Glutamatergic neuron (in vitro differentiated cells): ENCODE measurements at places on chromosomes 13 and 19. TPM values are rescaled to one million over a fixed set of nuclear protein-coding genes. Genes with fewer than 3 reads are reported as not detected.

NTF4 gene
- not detected for total RNA-seq

NLRP11 gene
- total RNA-seq = 0.34 TPM

KCNJ14 gene
- 1.0 TPM for total RNA-seq

MIA gene
- not detected for total RNA-seq

SLC7A1 gene
- total RNA-seq = 89.8 TPM

ZNF790 gene
- 13.3 TPM for total RNA-seq

CEACAM16 gene
- not detected for total RNA-seq

NLRP4 gene
- total RNA-seq = not detected

ZIM2 gene
- not detected for total RNA-seq

ZNF534 gene
- not detected for total RNA-seq

RDH8 gene
- not detected for total RNA-seq

PRODH2 gene
- 0.64 TPM for total RNA-seq

STOML3 gene
- total RNA-seq = not detected

HOOK2 gene
- total RNA-seq = 40.1 TPM

BST2 gene
- 1.4 TPM for total RNA-seq

RPL18 gene
- total RNA-seq = 1,011 TPM

SIGLECL1 gene
- total RNA-seq = not detected

IFI30 gene
- 0.76 TPM for total RNA-seq
